ENCODE measurements at places on chromosomes 4 and X. TPM values are rescaled to one million over a fixed set of nuclear protein-coding genes. Genes with fewer than 3 reads are reported as not detected.
A peak's percentile ranks its signal among the peaks of the same experiment; 100 is the strongest.

Gene EREG
- total RNA-seq = not detected

Gene KLF8
- 12.6 TPM for total RNA-seq

Gene SLC9B2
- total RNA-seq = 107 TPM

Gene RNF128
- total RNA-seq = 1.6 TPM

Gene IL9R
- not detected for total RNA-seq

Gene KLB
- under 0.01 TPM for total RNA-seq

Gene ARMCX4
- total RNA-seq = 9.4 TPM

Gene LINC00632
- 15.9 TPM for total RNA-seq

Gene UGT2A1
- total RNA-seq = not detected

Gene PLXNB3
- 0.82 TPM for total RNA-seq

Gene NXF2
- total RNA-seq = not detected

Gene LANCL3
- 1.2 TPM for total RNA-seq

Gene AR
- 0.41 TPM for total RNA-seq

DNA sequence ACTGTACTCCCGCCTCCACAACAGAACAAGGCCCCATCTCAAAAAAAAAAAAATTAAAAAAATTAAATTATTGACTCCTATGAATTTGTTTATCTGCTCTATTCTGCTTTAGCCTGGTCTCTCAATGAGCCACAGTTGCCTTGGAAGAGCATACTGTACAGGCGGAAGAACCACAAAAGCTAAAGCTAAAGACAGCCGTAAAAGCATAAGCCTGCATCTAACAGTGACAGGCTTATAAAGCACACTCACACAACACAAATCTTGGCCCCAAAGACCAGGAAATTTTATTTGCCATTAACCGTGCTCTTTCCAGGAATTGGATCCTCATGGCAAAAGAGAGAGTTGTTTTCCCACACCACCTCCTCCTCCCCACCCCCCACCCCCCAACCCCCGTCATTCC lies 53.5 kb upstream of the KLF3 start:
- DNase-seq = no peak

GRCh38 chrX:106564986-106565385 lies 46.8 kb upstream of the RADX start:
- DNase-seq = no peak

- peak; percentile 3 for DNase-seq
Observed at GRCh38 chrX:106959901-106960300, 39.7 kb downstream of the CLDN2 start.

- DNase-seq = no peak
Observed at GRCh38 chr4:15976456-15977447, 13.8 kb upstream of the FGFBP2 start.

DNA sequence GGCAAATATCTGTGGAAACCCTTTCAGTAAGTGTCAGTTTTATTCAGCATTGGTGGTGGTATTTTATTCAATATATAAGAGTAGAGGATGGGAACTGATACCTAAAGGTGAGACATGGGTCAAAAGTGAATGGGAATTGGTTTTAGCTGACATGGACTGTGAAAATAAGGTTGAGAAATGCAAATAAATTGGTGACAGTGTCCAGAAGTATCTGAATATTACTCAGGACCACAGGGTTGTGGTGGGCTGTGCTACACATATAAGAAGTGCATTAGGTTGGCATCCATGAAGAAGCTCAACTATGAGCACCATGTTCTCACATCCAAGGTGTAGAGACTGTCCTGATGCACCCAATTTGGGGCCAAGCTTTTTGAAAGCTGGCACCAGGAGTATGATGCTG lies 45.0 kb downstream of the ETDC start:
- DNase-seq = no peak

DNA sequence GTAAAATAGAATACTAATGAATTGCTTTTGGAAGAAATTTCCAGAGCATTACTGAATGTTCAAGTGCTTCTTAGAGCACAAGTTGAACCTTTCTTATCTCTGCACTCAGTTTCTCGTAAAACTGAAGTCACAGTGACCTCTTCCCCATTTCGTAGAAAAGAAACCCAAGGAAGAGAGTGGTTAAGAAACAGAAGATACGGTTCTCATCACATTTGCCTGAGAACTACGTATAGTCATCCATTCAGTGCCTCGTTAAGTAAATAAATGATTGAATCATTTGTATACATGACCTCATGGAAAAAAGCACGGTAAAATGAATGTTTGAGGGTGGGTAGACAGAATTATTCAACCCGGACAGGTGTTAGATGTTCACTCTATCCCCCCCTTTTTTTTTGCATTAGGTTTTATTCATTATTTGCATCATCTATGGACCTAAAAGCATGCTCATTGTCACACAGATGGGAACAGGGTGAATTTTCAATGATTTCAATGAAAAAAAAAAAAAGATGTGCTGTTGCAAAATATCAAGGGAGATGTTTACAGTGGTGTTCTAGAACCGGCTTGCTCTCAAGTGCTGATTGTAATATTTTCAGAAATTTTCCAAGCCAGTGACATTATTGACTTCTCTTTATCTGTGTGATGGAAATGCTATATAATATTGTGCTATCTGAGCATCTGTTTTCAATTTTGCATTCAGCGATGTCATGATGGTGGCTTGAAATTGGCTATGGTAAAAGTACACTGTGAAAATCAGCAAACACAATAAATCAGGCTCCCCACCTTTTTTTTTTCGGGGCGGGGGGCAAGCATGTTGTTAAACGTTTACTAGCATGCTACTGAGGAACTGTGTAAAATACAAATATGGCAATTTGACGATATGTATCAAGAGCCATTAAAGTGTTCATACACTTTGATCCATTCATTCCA lies 4.3 kb downstream of the RHOH start:
- DNase-seq = no peak

GRCh38 chrX:98548519-98548918 lies 1664.8 kb downstream of the RPA4 start:
- no peak for DNase-seq

DNA sequence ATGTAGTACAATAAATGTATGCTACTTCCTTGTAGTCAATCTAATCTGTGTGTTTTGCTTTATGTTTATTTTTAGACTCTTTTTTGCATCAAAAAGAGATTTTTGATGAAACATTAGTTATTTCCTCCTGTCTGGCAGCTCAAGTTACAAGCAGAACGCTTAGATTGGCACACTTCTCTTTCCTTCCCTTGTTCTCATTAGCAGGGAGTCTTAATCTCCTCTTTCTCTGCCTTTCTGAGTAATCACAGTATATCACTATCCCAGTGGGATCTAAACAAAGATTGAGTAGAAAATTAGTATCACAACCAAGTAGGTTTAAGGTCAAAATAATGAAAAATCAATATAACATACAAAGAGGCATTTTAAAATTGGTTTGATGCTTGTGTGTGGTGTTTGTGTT lies 1192.6 kb downstream of the C4orf33 start:
- no peak for DNase-seq

GRCh38 chr4:189001971-189002450 lies 862.8 kb downstream of the TRIML1 start:
- no peak for DNase-seq

DNA sequence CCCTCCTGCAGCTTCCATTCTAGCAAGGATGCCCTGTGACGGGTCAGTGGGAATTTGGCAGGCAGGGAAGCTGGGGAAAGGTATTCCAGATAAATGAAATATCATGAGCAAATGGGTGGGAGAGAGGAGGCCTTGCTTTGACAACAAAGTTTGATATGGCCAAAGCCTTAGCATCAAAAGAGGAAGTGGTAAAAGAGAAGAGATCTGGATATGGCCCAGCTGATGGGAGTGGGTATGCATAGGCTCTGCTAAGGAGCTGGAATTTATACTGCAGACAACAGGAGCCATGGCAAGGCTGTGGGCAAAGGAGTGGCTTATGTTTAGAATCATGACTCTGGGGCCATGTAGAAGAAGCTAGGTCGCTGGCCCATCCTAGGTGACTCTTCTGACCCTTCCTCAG lies 89.2 kb downstream of the PJA1 start:
- no peak for DNase-seq

GRCh38 chrX:1327651-1328304 lies 8.8 kb upstream of the IL3RA start:
- no peak for DNase-seq

GRCh38 chrX:14712096-14712495 lies 160.8 kb downstream of the FANCB start:
- no peak for DNase-seq

DNA sequence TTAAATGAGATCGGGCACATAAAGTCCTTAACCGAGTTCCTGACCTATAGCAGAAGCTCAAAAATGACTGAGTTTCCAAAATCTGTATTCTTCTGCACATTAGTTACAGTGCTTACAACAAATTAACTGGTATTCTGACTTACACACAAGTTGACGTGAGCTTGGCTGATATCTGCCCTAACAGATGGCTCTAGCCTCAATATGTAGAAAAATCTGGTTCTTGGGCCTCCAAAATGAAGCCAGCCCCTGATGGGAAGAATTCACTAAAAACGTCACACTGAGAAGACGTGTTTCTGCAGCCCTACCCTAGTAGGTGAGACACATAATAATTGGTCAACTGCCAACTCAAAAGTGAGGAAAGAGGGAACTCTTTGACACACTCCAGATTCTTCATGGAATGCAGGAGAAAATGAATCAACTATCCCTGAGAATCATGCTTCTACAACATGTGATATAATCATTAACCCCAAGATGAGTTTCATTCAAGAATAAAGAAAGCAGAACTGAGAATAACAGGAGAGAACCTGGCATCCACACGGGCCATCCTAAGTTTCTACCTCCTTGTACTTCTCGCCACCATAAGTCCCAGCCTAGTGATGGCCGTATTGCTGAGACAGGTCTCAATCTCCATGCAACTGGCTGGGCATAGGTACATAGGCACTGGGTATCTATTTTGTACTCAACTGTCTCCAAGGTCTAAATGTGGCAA lies 8.2 kb downstream of the STX18 start:
- no peak for DNase-seq

DNA sequence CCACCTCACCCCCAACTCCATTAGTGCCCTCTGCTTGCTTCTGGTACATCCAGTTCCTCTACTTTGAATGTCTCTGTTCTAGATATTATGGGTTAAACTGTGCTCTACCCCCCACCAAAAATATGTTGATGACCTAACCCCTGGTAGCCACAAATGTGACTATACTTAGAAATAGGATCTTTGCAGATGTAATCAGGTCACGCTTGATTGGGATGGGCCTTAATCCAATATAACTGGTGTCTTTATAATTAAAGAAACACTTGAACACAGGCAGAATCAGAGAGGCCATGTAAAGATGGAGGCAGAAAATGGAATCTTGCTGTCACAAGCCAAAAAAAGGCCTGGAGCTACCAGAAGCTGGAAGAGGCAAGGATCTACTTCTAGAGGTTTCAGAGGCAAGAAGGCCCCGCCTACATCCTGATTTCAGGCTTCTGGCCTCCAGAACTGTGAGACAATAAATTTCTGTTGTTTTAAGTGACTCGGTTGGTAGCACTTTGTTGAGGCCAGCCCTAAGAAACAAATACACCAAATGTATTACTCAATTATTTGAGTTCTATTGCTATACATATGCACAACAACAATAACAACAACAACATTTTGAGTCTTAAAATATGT lies 220.0 kb downstream of the PPP3CA start:
- DNase-seq = no peak

DNA sequence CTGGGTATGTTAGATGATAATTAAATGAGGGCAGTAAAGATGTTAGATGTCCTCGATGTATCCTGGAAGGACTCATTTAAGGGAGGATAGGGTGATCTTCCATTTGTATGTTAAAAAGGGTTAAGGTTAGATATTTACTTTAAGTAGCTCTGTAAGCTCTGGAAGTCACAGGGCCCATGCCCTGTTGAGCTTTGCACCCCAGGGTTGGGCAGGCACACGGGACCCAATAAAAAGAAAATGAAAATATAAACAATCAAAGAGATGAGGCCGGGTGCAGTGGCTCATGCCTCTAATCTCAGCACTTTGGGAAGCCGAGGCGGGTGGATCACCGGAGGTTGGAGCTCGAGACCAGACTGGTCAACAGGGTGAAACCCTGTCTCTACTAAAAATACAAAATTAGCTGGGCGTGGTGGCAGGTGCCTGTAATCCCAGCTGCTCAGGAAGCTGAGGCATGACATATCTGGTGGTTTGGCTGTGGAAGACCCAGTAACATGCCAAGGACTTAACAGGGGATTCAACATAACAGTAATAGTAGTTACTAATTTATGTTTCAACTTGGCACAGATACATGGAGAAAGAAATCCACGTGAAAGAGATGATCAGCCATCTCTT lies 16.9 kb upstream of the PHEX start:
- DNase-seq = no peak

- peak; percentile 7 for DNase-seq
Observed at GRCh38 chrX:111869639-111870034, 6.3 kb upstream of the TRPC5OS start.

GRCh38 chrX:129661369-129661768 lies 6.6 kb upstream of the APLN start:
- DNase-seq = no peak

- DNase-seq = no peak
Observed at GRCh38 chr4:126520731-126521130, 1112.0 kb upstream of the INTU start.

GRCh38 chrX:11172415-11172814 lies 61.3 kb downstream of the HCCS start:
- DNase-seq = no peak

DNA sequence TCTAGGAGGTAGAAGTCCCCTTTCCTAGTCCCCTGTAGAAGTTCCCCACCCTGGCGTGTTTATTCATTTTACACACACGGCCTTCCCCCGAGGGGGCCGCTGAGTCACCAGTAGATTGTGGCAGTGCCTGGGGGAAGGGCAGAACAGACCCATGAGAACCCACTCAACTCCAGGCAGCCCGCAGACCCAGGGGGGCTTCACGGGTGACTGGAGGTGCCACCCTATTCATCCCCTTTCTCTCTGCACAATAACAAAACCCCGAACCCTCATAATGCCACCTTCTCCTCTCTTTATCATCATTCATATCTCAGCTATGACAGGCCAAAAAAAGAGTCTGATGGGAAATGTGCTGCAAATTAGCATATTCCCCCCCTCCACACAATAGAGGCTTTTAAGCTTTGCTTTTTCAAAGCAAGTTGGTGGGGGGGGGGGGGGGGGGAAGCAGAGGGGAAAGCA lies 20.4 kb upstream of the GPM6B start:
- no peak for DNase-seq

DNA sequence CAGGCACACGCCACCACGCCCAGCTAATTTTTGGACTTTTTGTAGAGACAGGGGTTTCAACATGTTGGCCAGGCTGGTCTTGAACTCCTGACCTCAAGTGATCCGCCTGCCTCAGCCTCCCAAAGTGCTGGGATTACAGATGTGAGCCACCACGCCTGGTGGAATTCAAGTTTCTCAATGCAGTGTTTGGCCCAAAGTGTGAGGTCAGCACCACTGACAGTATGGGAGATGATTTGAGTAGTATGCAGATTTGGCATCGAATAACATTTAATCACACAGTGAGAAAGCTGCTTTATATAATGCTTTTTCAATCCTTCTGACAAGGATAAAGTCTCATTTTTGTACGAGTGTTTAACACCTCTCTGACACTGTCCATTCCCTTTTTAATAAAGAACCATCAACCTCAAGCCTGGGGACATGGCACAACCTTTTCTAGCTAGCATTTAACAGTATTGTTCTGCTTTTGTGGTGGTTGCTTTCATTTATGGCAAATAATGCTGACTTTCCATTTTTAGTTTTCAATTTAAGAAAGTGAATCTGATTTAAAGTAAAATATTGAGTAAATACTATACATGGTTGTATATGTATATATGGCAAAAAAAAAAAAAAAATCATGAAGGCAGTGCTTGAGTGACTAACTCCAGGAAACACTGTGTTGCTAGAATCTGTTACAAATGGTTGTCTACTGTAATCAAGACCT lies 4.3 kb upstream of the NSUN7 start:
- no peak for DNase-seq
